Vagina (tissue), 2 donors: ENCODE measurements at places on chromosomes 2 and 18. TPM values are rescaled to one million over a fixed set of nuclear protein-coding genes. Genes with fewer than 3 reads are reported as not detected.

CPO gene
- total RNA-seq, result not detected

GRCh38 chr2:61287254-61287653 lies 125.3 kb downstream of the C2orf74 start:
- no peak for DNase-seq

DNA sequence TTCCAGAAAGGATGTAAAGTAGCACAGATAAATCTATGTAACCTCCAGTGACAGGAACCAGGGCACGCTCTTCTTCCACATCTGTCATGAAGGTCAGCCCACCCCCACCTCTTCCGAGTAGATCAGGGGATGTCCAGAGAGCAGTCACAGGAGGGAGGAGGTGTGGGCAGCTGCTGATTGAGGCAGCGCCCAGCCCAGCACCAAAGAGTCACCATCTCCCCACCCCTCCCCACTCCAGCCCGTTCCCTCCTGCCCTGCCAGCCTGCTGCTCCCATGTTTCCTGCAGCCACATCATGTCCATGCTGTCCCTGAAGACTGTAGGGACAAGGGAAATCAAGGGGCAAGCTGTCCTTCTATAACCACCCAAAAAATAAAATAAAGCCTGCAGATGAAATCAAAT lies 269.8 kb downstream of the BCL11A start:
- DNase-seq, result no peak

DNA sequence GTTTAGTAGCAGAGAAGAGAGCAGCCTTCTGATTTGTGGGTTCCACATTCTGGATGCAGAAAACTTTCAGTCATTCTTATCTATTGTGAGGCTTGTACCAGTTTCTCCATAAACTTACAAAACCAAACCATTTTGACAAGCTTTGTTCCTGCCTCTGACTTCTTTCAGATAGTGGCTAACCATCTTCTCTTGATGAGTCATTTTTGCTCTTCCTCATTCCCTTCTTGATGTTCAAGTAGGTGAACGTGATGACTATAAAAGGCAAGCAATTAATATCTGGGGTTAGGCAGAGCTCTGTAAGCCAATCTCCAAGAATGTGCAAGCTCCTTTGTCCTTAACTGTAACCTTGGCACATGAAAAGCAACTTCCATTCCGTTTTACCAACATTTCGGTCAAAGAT lies 2083.1 kb upstream of the PIK3C3 start:
- no peak for DNase-seq

GRCh38 chr2:172081221-172082022 lies 3.9 kb upstream of the DLX1 start:
- DNase-seq, result no peak

ITGA6 gene
- total RNA-seq, result 82.3 TPM

GRCh38 chr18:52377094-52377493 lies 37.1 kb downstream of the DCC start:
- no peak for DNase-seq

ACADL gene
- 10.6 TPM for total RNA-seq

RGPD3 gene
- total RNA-seq, result 0.25 TPM

- no peak for DNase-seq
These were observed 323.2 kb downstream of the RAD51AP2 start for GRCh38 chr2:17195016-17195415.

GRCh38 chr18:55334875-55335274 lies 253.1 kb downstream of the TCF4 start:
- no peak for DNase-seq

GRCh38 chr2:173056705-173057364 lies 18.8 kb upstream of the MAP3K20 start:
- no peak for DNase-seq
